H7 (cell line): ENCODE measurements at places on chromosomes 3 and 15. TPM values are rescaled to one million over a fixed set of nuclear protein-coding genes. Genes with fewer than 3 reads are reported as not detected.

DNA sequence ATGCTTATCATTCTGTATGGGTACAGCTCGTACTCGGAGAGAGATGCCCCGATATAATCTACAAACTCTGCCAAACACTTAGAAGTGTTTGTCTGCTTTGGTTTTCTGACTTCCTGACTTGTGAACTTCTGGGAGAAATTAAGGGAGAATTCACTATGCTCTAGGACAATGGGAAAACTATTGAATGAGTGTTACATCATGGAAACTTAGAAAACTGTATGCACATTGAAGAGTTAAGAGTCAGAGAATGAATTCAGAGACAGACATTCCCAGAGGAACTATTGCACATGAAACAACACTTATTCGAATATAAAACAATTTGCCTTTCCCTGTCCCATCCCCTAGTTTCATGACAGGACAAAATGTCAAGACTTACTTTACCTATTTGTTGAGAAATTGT is 57.8 kb downstream of the DTWD1 start:
- no peak for DNase-seq

GRCh38 chr3:3648988-3649679 is 150.1 kb upstream of the LRRN1 start:
- no peak for DNase-seq

DNA sequence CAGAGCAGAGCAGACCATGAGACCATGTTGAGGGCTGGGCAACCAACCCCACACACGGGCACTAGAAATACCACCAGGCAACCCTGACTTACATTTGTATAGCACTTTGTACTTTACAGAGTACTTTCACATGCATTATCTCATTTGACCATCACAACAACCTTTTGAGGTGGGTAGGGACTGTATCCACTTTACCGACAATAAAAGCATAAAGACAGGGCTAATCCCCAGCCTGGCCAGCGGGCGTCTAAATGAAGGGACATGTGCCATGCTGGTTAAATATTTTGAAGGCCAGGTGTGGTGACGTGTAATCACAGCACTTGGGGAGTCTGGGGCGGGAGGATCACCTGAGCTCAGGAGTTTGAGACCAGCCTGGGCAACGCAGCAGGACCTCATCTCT is 23.6 kb downstream of the RASGRP1 start:
- no peak for DNase-seq

GRCh38 chr3:67349551-67350174 is 304.7 kb downstream of the SUCLG2 start:
- no peak for DNase-seq

Gene ISL2
- 0.33 TPM in 1 of 2 replicates, not detected in the other for total RNA-seq

DNA sequence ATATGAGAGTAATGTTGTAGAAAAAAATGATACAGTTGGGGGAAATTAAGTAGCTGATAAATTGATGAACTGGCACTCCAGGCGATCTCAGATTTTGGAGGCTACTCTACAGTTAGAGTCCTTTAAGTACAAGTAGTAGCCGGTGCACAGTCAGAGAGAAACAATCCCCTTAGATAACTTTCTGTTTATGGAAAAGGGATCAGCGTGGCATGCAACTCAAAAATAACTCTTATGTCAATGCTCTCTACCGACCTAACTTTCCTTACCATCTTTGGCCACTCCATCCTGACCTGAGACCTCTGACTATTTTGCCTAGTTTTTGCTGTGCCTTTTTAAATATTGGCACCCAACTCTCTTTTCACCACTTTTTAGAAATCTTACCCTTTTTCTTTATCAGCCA is 299.6 kb downstream of the UNC13C start:
- DNase-seq, result no peak

Gene NANOGP8
- total RNA-seq, result 221 and 310 TPM in 2 replicates

Gene TMCO5A
- not detected in 2 replicates for total RNA-seq

DNA sequence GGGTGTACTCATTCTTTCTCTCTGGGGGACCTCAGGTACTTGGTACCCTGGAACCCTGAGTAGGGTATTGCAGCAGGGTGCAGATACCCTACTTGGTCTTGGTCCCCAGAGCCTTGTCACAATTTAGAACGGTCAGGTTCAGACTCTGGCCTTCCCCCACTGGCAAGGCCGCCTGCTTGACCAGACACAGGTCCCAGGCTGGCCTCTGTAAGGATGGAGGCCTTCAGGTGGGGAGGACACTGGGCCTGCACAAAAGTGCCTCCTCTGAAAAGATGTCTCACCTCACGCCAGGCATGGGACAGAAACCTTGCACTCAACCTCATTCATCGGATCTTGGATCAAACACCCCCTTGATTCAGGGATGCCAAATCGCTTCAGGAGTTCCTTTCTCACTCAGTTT is 158.4 kb downstream of the KLF13 start:
- no peak for DNase-seq

Gene SERPINI2
- not detected in 2 replicates for total RNA-seq

GRCh38 chr3:171854649-171855305 is 11.6 kb downstream of the TMEM212 start:
- no peak for DNase-seq

- DNase-seq, result no peak
Measured at GRCh38 chr3:112366522-112366921, 33.6 kb downstream of the CD200 start.

- DNase-seq, result no peak
Measured at GRCh38 chr3:9122732-9123364, 126.6 kb downstream of the SRGAP3 start.

- DNase-seq, result no peak
Measured at GRCh38 chr15:40536501-40536900, 28.3 kb downstream of the CCDC32 start.

GRCh38 chr3:165903885-165904630 is 66.8 kb upstream of the BCHE start:
- DNase-seq, result no peak

DNA sequence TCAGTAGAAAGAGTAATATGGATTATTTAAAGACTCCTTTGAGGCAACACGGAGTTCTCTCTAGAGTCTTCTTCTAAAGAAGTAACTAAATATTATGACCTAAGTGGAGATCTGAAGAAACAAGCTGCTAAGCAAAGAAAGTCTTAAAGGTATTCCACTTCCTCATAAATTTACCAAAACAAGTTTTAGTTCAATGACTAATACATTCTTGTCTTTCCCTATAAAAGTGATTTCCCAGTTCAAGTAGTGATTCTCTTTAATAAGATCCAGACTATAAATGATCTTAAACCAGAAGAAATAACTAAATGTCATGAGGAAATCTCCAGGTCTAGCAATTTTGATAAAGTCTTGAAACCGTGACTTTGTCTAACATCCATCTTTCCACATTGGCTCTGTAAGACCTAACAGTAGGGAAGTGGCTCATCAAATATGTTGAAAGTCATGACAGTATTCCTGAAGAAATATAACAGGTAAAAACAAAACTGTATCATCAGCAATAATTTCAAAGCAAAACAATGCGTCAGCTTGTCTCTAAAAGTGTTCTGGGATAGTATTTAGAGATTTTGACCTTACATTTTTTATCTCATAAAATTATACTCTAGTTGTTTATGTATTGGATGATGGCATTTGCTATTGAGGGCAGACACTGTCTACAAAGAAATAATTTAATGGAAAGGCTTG is 51.8 kb upstream of the NEDD4 start:
- no peak for DNase-seq

- DNase-seq, result no peak
Measured at GRCh38 chr3:89108291-89108550, 800 bp downstream of the EPHA3 start.

GRCh38 chr3:120823156-120823555 is 80.6 kb downstream of the GTF2E1 start:
- DNase-seq, result no peak

Gene IQCH
- 1.3 and 2.2 TPM in 2 replicates for total RNA-seq

- DNase-seq, result no peak
Measured at GRCh38 chr3:37899711-37900306, 38.1 kb downstream of the CTDSPL start.

DNA sequence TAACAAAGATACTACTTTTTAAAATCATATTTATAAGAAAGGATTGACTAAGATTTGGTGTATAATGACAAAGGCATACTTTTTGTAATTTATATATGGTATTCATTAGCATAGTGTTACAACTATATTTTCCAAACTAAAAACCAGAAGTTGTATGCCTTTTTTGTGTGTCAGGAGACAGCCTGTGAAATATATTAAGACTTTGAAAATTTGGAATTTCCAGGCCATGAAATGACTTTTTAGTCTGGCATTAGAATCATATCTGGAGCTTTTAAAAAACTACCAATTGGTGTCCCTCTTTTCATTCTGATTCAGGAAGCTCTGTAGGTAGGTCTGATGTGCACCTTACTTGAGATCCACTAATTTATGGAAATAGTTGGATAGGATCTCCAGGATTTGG is 41.9 kb downstream of the CALML4 start:
- DNase-seq, result no peak
